ENCODE measurements at places on chromosomes 5 and 9.

GRCh38 chr5:136699651-136700050 is 334.3 kb upstream of the TRPC7 start:
- DNase-seq = no peak

- no peak for DNase-seq
Measured at GRCh38 chr9:134913713-134914500, 3.8 kb downstream of the FCN1 start.

- DNase-seq = no peak
Measured at GRCh38 chr5:18888821-18889220, 1099.2 kb downstream of the CDH18 start.

DNA sequence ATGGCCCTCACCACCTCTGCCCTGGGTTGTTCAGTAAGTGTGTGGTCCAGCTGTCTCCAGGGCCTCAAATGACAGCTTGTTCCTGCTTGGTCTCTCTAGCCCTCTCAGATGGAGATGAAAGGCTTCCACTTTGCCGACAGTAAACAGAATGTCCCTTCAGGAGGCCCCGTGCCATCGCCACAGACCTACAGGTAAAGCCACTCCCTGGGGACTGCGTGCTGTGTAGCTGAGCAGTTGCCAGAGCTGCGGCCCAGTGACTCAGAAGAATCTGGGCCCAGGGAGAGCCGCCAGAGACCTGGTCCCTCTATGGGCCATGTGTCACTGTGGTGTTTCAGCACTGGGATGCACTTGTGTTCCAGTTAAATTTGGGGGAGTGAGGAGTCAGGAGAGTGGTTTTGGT is 10.6 kb upstream of the POMT1 start:
- no peak for DNase-seq

GRCh38 chr5:162323466-162323865 is 255.9 kb downstream of the GABRG2 start:
- no peak for DNase-seq

GRCh38 chr9:79129865-79130480 is 441.8 kb upstream of the TLE4 start:
- DNase-seq = peak; percentile 36

DNA sequence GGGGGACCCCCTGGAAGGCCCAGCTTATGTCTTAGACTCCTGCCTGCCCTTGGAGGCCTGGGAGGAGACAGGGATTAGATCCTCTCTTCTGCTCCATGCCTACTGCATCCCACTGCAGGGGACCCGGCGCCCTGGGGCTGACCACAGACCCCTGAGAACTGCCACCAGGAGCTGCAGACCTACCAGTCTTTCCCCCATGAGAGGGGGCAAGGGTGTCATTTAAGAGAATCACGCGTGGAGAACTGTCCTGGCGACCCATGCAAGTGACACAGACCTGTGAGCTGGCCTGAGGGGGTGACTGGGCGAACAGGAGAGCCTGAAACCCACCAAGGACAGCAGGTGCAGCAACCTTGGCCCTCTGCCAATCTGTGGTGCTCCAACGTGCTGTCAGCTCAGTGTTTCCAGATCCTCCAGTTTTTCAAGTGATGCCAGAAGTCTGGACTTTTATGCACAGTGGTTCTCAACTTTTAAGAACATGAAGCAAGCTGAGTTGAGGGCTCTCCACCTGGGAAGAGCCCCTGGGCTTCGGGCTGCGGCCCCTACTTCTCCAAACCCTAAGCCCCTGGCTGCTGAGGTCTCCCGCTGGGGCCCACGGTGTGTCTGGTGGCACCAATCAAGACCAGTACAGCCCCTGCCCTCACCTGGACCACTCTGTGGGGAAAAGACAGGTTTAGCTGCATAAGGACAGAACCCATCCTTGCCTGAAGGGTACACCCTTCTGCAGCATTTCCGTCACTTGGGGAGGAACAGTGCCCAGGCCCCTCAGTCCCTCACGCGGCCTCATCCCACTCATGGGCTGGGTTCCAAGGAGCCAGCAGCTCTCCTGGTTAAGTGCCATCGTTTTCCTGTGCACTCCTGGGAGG is 18.2 kb downstream of the GFPT2 start:
- DNase-seq = no peak

GRCh38 chr9:137486545-137487453 is 27.7 kb upstream of the NSMF start:
- no peak for DNase-seq

DNA sequence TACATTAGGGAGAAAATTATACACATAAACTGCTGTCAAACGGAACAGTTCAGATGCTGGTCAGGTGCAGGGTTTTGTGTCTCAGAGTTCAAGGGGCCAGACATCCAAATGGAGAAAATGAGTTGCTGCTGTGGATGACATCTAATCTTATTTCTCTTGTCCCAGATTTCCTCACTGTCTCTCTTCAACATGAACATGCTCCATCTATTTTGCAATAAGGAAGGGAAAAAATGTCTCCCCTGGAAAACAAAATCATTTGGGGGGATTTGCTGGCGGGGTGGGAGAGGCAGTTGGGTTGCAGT is 51.2 kb downstream of the SHB start:
- no peak for DNase-seq

DNA sequence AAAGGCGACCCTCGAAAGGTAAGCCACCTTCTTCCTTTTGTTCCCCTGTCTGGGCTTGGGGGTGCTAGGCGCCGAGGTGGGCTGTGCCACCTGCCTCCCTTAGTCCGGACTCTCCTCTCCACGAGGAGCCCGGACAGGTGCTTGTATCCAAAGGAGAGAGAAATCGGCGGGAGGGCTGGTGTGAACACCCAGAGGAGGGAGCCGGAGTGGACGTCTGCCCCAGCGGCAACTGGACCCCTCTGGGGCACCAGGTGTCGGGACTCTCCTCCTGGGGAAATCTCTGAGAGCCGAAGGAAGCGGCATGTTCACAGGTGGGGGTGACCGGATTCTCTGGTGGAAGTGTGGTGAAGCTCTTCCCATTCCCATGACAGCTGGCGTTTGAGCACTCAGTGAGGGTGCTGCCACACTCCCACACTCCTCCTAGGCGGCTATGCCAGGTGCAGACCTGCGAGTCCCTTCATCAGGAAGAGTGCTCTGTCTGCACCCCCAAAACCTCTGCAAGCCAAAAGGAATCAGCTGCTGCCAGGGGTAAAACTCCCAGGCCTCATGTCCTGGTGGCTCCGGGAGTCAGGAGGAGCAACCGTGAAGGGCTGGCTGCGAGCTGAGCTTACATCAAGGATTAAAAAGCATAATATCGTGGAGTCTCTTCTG is 921 bp downstream of the KCNIP1 start:
- no peak for DNase-seq

DNA sequence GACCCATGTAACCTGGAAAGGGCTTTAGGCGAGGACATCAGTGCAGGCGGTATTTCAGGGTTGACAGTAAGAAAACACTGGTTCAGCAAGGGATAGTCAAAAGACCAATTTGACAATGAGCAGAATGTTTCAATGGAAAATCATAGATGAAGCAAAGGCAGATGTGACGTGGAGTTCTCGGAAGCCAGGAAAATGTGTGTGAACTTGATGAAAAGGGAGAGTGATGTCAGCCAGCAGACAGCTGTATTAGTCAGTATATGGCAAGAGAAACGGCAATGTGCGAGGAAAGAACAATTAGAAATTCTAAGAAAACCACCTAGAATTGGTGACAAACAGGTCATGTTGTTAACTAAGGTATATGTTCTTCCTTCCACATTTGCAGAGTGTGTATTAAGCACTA is 503.9 kb upstream of the DAB2 start:
- DNase-seq = peak; percentile 24
